Stimulated activated CD4-positive, alpha-beta T cell treated with anti-CD3 and anti-CD28 coated beads, Interleukin-12 subunit alpha, Interleukin-12 subunit beta, amount 100 ng/mL, for 48 hours (primary cell): ENCODE measurements at places on chromosomes 5 and 9.

DNA sequence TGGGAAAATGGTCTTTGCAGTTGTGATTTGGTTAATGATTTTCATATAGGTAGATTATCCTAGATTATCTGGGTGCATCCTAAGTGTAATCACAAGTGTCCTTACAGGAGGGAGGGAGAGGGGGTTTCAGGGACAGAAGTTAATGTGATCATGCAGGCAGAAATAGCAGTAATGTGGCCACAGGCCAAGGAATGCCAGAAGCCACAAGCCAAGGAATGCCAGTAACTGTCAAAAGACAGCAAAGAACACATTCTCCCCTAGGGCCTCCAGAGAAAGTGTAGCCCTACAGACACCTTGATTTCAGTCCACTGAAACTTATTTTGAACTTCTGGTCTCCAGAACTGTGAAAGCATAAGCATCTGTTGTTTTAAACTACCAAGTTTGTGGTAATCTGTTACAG lies 2074.5 kb downstream of the MAT2B start:
- no peak for DNase-seq

DNA sequence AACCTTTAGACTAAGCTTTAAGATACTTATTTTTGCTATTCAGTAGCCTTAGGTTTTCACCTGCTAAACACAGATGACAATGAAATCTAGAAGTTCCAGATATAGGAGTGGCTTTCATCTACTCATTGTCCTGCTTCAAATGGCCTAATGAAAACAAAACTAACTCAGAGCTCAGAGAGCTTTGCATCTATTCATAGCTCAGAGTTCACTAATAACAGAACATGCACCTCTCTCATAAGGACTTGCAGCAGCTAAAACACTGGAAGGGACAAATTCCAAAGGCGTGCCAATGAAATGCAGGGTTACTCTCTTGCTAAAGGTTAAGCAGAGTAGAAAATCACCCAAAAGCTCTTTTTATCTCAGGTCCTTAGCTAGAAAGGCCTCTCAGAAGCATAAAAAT lies 29.0 kb downstream of the SLC31A2 start:
- no peak for DNase-seq

GRCh38 chr5:140025736-140026135 lies 17.4 kb downstream of the NRG2 start:
- no peak for DNase-seq

- no peak for DNase-seq
Measured at GRCh38 chr9:128081056-128081455, 13.0 kb downstream of the SLC25A25 start.

- no peak for DNase-seq
Measured at GRCh38 chr5:170353011-170353761, 36.0 kb downstream of the KCNMB1 start.

GRCh38 chr5:124044613-124045012 lies 532.6 kb downstream of the CSNK1G3 start:
- DNase-seq: no peak

DNA sequence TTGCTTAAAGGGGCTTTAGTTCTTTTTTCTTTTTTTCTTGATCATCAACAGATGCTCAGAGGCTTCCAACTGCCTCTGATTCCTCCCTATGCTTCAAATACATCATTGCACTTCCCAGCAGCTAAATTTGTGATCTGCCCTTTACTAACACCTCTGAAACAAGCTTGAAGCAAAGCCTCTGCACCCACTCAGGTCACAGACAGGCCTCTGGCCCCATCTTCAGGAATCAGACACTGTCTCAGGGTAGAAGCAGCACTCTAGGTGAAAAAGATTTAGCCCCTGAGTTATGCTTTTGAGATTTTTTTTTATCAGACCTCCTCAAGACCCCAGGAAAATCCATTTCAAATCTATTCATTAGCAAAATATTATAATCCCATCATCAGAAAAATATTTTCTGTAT lies 91.5 kb downstream of the MAMDC2 start:
- DNase-seq: no peak

GRCh38 chr9:131216806-131217205 lies 59.5 kb downstream of the FAM78A start:
- DNase-seq: no peak

GRCh38 chr9:133071484-133072150 lies 9.8 kb downstream of the CEL start:
- DNase-seq: no peak

DNA sequence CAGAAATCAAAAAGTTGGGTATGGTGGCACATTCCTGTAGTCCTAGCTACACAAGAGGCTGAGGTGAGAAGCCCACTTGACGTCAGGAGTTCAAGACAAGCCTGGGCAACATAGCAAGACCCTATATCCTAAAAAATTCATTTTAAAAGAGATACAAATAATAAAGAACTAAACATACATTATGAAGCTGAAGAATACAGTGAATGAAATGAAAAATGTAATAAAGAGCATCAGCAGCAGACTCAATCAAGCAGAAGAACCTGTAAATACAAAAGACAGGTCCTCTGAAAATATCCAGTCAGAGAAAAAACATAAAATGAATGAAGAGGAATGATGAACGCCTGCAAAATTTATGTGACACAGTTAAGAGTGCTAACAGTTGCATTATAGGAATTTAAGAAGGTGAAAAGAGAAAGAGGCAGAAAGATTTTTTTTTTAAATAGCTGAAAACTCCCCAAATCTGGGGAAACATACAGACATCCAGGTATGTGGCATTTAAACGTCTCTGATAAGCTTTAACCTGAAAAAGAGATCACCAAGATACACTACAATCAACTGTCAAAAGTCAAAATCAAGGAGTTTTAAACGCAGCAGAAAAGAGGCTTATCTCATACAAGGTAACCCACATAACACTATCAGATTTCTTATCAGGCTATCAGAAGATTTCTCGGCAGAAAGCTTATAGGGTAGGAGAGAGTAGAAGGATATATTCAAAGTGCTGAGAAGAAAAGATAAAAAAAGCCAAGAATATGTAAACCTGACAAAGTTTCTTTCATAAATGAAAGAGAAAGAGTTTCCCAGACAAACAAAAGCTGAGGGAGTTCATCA lies 57.6 kb downstream of the PRRC1 start:
- DNase-seq: no peak

- DNase-seq: no peak
Measured at GRCh38 chr9:87498811-87499360, 1.2 kb downstream of the DAPK1 start.

- no peak for DNase-seq
Measured at GRCh38 chr9:69578026-69578425, 94.1 kb downstream of the APBA1 start.

DNA sequence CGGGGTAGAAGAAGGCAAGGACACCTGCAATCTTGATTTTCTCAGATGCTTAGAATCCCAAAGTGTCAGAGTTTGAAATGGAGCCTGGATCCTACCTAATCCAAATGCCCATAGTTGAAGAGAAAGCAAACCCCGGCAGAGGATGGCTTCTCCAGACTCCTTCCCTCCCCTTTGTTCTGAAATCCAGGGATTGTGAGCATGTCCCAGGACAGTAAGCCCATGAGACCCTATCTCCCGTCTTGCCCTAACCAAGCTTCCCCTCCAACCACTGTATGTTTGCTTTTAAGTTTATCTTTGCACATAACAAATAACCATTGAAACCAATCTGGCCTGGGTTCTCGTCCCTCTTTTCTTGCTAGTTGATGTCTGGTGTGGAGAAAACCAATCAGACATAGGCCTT lies 78.3 kb upstream of the NIPAL4 start:
- DNase-seq: no peak

GRCh38 chr9:122214507-122214906 lies 14.2 kb downstream of the LHX6 start:
- DNase-seq: no peak

DNA sequence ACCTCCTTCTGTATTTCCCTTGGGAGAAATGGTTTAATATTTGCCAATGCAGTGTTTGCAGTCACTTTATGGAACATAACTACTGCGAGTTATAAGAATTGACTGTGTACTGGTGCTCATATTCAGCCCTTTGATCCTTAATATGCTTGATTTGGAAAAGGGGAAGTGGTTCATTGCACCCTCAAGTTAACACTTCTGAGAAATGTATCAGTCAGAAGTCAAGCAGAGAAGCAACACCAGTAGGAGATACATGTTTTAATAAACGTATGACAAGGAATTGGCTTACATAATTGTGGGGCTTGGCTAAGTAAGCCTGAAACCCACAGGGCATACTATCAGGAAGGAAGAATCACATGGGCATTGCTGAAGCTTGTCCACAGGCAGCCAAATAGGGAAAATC lies 131.0 kb upstream of the SPRY4 start:
- DNase-seq: no peak
